ENCODE measurements at places on chromosomes 7 and 10.

DNA sequence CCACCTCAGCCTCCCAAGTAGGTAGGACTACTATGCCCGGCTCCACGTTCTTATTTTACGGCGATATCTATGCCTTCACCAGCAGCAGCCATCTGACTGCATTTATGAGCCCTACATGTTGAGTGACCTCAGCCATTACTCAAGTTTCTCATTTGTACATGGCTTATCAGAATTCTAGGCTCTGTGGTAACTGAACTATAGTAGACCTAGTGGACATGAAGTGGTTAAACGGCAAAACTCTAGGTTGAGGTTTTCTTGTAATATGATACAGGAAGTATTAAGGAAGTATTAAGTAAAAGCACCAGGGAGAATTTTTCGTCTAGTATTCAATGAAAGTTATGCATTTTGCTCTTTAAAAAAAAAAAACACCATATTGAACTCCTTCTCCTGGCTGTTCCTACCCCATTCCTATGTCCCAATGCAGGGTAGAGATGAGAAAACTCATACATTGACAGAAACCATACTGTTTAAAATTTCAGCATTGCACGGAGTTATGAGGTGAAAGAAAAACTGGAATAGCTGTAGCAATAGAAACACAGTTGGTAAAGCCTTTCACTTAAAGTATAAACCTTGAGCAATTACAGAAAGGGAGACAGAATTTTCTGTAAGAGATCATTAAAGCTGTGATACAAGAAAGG is 39.8 kb upstream of the EPC1 start:
- DNase-seq = no peak

GRCh38 chr7:17663061-17663675 is 277.1 kb downstream of the SNX13 start:
- DNase-seq = no peak

DNA sequence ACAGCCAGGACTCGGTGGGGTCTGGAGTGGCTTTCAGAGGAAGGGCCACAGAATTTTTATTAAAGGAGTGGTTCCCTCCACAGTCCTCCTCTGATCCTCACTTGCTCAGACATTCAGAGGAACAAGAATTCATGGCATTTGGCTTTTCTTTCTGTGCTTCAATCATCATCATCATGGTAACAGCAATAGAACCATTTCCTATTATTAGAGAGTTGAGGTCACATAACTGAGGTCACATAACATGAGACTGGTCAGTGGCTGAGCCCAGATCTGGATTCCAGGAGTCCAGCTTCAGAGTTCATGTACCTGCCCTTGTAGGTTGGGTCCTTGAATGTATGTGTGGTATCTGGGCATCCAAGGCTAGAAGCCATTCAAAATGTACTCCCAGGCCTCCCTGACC is 177.3 kb upstream of the GRB10 start:
- no peak for DNase-seq

DNA sequence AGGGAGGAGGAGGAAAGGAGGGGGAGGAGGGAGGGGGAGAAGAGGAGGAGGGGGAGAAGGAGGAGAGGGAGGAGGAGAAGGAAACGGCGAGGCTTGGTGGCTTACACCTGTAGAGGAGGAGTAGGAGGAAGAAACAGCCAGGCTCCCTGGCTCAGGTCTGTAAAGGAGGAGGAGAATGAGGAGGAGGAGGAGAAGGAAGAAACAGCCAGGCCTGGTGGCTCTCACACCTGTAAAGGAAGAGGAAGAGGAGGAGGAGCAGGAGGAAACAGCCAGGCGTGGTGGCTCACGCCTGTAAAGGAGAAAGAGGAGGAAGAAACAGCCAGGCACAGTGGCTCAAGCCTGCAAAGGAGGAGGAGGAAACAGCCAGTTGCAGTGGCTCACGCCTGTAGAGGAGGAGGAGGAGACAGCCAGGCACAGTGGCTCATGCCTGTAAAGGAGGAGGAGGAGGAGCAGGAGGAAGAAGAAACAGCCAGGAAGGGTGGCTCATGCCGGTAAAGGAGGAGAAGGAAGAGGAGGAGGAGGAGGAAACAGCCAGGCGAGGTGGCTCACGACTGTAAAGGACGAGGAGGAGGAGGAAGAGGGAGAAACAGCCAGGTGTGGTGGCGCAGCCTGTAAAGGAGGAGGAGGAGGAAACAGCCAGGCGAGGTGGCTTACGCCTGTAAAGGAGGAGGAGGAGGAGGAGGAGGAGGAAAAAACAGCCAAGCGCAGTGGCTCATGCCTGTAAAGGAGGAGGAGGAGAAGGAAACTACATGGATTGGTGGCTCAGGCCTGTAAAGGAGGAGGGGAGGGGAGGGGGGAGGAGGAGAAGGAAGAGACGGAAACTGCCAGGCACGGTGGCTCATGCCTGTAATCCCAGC is 14.9 kb upstream of the CRCP start:
- no peak for DNase-seq

DNA sequence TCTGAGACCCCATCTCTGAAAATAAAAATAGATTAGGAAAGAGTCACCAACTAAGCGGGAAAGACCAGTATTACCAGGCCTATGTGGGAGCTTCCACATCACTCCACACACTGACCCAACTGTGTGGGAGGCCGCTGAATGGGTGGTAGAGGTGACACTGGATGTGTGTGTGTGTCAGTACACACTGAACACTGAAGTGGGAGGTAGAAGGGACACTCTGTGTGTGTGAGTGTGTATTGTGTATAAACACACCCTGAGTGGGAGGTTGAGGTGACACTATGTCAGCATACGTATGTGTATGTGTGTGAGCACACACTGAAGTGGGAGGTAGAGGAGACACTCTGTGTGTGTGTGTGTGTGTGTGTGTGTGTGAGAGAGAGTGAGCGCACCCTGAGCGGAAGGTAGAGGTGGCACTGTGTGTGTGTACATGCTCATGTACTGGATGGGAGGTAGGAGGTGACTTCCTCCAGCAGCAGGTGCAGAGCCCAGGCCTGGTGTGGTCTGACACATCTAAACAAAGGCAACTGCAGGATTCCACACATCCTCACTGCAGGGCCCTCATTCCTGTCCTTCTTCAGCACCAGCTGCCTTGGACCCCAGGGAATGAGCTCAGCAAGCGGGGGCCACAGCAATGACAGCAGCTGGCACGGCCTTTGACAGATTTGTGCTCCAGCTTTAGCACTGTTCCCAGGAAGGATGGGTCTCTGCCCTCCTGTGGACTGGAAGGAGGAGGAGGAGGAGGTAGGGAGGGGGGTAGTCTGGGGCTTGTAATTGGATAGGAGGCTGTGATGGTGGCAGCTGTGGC is 26.5 kb upstream of the RBM20 start:
- DNase-seq = no peak

DNA sequence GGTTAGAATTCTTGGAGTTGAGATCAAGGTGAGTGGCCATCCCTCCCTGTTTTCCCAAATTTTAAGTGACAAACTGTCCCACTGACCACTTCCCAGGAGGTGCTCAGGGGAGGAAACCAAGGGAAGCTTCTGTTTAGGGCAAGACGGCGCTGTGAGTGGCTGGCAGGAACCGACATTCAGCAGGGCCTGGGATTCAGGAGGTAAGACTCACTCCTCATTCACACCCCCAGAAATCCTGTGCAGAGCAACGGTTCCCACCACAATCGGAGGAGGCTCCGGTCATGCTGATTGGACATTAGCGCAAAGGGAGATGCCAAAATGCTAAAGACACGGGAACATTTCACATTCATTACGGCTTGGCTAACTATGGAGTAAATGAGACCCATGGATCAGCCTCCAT is 200.9 kb downstream of the GRID1 start:
- DNase-seq = no peak

DNA sequence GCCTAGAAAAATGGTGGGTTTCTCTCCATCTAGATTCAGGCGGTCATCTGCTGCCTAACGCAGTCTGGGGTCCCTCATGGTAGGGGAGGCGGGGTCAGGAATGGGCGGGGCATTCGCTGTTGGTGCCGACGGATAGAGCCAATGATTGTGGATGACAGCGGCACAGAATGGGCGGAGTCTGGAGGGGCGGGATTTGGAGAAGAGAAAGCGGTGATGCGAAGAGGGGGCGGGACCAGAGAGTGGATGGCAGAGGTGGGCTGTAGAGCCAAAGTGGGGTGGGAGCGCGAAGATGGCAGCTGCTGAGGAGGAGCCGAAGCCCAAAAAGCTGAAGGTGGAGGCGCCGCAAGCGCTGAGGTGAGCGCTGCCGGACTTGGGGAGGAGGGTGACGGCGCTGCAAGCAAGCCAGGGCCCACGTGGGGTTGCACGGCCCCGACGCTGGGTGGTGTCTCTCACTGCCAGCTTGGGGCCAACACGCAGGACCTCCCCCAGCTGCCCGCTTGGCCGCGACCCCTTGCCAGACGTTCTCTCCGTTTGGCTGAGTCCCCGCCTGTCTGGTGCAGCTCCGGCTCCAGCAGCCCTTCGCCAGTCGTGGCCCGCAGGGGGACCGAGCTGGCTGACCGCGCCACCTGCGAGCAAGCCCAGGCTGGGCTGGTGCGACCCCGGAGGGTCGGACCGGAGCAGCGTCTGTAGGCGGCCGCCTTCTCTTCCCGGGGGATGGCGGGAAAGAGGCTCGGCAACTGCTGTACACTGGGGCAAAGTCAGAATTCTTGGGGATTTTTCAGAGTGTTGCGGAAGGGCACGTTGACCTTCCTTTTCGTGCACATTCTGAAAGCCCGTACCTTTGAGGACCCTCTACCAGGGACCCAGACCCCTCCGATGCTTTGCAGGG is at the start of gene ADK:
ADK (plus strand) TSS at position 232 of the 889 bp plus-strand sequence; CDS start at position 290, 58 bp downstream.
- DNase-seq = peak; percentile 96

DNA sequence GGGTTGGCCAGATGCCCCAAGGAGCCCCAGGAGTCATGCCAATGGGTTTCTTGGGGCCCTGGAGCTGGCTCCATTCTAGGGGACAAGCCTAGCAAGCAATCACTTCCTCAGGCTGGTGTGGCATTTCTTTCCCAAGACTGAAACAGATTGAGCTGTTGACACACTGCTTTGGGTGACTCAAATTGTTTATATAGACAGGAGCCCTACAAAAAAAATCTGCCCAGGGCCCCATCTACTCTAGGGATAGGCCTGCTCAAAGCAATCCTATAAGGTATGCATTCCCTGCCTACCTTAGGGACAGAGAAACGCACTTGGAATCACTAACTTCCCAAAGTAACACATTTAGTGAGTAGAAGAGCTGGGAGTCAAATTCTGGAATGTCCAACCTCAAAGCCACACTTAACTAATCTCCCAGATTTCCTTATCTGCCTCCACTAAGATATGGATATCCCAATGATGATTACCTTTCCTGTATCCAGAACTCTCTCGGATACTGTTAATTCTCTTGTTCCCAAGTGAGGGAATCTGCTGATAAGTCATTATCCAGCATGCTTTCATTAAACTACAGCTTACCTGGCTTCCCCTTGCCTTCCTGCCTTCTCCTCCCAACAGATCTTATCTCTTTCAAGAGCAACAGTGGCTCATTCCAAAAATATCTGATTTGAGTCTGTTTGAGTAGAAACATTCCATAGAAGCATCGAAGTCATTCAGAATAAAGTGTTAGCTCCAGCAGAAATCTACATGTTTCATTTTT is 3.1 kb downstream of the ABLIM1 start:
- no peak for DNase-seq

DNA sequence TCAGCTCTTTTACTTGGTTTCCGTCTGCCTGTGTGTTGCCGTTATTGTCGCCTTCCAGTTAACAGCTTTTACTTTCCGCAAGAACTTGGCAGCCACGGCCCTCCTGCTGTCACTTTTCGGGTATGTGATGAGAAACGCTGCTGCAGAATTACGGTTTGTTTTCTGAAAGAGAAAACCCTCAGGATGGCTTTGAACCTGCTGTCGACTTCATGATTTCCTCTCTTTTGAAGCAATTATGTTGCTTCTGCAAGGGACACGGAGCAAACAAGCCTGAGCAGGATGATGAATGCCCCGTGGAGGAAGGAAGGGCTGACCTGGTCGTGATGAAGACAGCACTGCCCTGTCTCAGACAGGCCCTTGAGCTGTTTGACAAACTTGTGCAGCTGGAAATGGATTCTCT is 339.8 kb downstream of the ABCA13 start:
- DNase-seq = no peak

DNA sequence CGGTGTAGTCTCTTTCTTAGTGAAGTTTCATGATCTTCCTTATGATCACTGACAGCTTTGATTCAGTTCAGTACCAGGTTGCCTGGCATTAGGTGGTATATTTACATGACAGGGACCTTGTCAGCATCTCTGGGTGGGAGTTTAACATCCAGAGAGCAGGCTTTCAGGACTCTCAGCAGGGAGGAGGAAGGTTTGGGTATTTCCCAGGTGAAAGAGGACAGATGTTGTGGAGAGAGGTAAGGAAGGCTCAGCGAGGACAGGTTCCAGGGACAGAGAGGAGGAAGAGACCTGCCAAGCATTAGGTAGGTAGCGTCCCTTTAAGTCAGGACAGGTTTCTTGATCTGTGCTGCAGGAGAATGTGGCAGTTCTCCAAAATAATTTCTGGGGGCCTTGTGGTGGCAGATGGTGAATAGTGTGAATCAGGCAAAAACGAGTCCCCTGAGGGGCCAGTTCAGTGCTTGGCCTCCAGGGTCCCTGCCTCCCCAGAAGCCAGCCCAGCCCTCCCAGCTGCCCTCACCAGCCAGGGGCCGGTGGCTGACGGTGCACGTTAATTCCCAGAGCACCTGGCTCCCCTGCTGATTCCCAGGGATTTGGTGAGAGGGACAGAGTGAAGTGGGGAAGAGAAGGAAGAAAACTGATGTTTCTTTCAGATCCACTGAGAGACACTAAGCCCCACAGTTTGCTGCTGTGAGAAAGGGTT is 82.0 kb downstream of the VWC2 start:
- no peak for DNase-seq

GRCh38 chr7:47493976-47494911 is 87.7 kb downstream of the TNS3 start:
- peak; percentile 14 for DNase-seq

DNA sequence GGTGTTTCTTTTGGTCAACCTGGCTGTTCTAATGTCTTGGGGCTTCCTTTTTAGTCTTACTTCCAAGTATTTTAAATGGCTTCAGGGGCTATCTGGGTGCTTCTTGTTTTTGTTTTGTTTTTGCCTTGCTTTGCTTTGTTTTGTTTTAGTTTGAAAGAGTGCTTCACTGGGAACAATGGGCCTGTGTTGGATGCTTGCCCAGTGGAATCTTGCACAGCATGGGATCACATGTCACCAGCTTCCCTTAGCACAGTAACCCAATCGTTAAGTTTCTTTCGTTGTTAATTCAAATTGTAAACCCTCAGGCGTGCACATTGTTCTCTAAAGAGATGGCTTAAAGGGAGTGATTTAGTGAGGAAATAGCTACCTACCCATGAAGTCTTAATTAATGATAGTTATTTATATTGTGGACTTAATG is 8.9 kb downstream of the COL17A1 start:
- peak; percentile 59 for DNase-seq

GRCh38 chr10:99457813-99458212 is 27.4 kb upstream of the GOT1 start:
- DNase-seq = no peak

GRCh38 chr7:33511778-33512177 is 382.4 kb downstream of the BBS9 start:
- DNase-seq = no peak

- DNase-seq = no peak
Measured at GRCh38 chr10:114021717-114022680, 21.7 kb upstream of the ADRB1 start.

GRCh38 chr7:38477333-38477732 is 153.8 kb downstream of the AMPH start:
- no peak for DNase-seq
